ENCODE measurements at places on chromosomes 5 and 9.

- peak; percentile 83 for DNase-seq
- peaks cover 35% of the 10 kb centered on the region for H3K4me1 ChIP-seq
- H3K27me3 ChIP-seq = peaks cover 21% of the 10 kb centered on the region
These were observed at the start of gene WDR41 for GRCh38 chr5:77491783-77492652. WDR41 (minus strand) TSS chr5:77492316; CDS start chr5:77492220, 96 bp downstream.

DNA sequence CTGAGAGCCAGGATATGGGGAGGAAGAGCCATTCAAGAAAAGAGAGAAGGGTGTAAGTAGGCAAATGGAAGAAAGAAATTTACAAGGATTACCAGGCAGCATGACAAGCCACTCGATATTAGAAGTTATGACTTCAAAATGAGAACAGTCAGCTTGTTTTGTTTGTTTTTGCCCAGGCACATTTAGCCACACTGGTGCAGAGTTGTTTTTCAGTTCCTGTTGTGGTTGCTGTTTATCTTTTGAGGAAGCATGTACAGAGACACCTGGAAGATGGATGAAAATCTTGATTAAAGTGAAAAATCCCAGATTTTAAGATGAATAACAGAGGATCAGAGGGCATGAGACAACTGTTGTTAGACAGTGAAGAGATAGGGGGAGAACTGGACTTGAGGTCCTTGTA lies 199.1 kb downstream of the MTRR start:
- H3K27ac ChIP-seq = no peak overlapping the region
- no peaks in the 10 kb centered on the region for H3K36me3 ChIP-seq
- no peaks in the 10 kb centered on the region for H3K4me1 ChIP-seq
- H3K27me3 ChIP-seq = no peaks in the 10 kb centered on the region

GRCh38 chr9:7478646-7479045 lies 320.9 kb downstream of the DMAC1 start:
- H3K4me1 ChIP-seq = no peaks in the 10 kb centered on the region
- H3K27me3 ChIP-seq = peaks cover 8% of the 10 kb centered on the region
- no peak for DNase-seq

DNA sequence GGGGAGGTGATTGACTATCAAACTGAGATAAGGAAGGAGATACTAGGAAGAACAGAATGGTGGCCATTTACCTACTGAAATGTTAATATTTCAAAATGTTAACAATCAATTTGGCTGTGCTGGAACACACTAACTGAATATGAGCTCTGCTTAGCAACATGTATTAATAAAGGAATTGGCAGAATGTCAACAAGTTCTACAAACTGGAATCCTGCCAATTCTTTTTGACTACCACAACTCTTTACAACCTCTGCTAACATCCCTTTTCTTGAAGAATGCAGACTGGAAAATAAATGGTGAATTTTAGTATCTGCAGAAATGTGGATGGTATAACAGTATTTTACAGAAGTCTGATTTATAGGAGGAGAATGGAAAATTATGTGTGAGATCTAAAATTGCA lies 446.4 kb downstream of the ISL1 start:
- no peak for DNase-seq
- H3K36me3 ChIP-seq = no peaks in the 10 kb centered on the region
- H3K4me1 ChIP-seq = no peaks in the 10 kb centered on the region
- no peak overlapping the region for H3K4me3 ChIP-seq

DNA sequence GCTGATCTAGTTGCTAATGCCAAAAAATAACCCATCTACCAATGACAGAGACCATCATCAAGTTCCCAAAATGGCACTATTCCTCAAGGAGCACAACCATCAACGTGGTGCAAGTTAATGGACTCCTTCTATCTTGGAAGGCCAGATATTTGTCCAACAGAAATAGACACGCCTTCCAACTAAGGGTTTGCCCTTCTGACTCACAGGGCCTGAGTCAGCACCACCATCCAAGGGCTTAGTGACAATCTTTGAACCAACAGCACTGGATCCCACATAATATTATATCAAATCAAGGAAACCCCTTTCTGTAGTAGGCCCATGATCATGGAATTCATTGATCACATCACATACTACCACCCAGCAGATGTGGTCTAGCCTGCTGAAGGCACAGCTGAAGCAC lies 84.3 kb downstream of the MED27 start:
- peaks cover 9% of the 10 kb centered on the region for H3K4me1 ChIP-seq
- no peak overlapping the region for H3K27ac ChIP-seq
- no peak for DNase-seq
- H3K4me3 ChIP-seq = no peak overlapping the region

DNA sequence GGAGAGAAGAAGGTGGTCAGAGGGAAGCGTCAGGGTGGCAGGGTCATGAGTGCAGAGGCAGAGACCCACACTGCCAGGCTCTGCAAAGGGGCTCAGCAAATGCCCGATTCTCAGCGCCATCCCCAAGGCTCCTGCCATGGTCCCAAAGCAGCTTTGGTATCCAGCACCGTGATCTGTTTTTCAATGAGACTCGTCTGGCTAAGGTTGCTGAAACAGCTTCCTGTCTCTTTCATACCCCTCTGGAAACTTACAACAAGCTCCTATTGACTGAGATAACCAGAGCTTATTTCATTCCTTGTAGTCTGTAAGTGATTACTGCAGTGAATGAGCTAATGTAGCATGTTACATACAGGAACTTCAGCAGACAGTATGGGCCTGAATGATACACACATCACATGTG lies 568.6 kb upstream of the DAP start:
- H3K4me3 ChIP-seq = no peak overlapping the region
- no peak overlapping the region for H3K27ac ChIP-seq
- no peaks in the 10 kb centered on the region for H3K36me3 ChIP-seq
- DNase-seq = no peak
- no peaks in the 10 kb centered on the region for H3K4me1 ChIP-seq

GRCh38 chr5:91388362-91388761 lies 5.2 kb upstream of the ARRDC3 start:
- H3K4me3 ChIP-seq = no peak overlapping the region
- no peak for DNase-seq
- no peaks in the 10 kb centered on the region for H3K27me3 ChIP-seq
- no peak overlapping the region for H3K27ac ChIP-seq
- peaks cover 27% of the 10 kb centered on the region for H3K4me1 ChIP-seq
- no peaks in the 10 kb centered on the region for H3K36me3 ChIP-seq

DNA sequence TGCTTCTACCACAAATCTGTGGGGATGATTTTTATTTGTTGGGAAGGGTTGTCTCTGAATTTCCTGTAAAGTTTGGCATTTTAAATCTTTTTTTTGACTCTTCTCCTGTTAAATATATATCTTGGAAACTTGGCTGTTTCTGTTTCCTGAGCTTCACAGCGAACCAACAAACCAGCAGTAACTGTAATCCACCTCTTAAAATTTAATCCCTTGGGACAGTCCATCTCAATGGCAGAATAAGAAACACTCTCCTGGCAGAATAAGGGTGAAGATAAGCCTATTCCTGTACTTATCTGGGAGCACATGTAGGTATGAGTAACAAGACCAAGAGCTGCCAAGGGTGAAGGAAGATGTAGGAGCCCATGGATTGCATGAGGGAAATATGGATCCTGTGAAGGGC lies 73.1 kb upstream of the RPS23 start:
- H3K36me3 ChIP-seq = no peaks in the 10 kb centered on the region
- peaks cover 32% of the 10 kb centered on the region for H3K4me1 ChIP-seq
- H3K4me3 ChIP-seq = no peak overlapping the region
- H3K27ac ChIP-seq = no peak overlapping the region
- no peak for DNase-seq

DNA sequence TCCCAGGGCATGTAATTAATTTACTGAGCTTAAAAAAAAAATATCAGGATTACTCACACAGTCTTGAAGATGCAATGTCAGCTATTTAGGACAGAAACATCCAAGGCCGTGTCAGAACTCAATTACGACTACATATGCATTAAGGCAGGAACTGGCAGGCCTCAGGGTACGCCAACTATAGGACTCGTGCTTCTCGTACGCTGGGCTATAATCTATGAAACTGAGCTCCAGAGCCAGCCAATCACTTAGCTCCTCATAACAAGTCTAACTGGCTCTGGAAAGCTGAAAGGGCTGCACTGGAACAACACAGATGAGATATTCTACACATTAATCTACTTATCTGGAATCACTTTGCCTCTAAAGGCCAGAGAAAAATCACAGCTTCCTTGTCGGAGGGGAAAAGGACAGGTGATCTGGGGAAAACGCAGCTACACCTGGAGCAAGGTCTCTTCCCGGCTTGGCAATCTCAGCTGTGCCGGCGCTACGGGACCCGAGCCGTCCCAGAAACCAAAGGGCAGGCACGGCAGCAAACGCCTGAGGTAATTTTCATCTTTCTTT lies 212.0 kb downstream of the DEPDC1B start:
- no peaks in the 10 kb centered on the region for H3K4me1 ChIP-seq
- no peaks in the 10 kb centered on the region for H3K36me3 ChIP-seq
- no peaks in the 10 kb centered on the region for H3K27me3 ChIP-seq
- H3K27ac ChIP-seq = no peak overlapping the region
- DNase-seq = no peak

DNA sequence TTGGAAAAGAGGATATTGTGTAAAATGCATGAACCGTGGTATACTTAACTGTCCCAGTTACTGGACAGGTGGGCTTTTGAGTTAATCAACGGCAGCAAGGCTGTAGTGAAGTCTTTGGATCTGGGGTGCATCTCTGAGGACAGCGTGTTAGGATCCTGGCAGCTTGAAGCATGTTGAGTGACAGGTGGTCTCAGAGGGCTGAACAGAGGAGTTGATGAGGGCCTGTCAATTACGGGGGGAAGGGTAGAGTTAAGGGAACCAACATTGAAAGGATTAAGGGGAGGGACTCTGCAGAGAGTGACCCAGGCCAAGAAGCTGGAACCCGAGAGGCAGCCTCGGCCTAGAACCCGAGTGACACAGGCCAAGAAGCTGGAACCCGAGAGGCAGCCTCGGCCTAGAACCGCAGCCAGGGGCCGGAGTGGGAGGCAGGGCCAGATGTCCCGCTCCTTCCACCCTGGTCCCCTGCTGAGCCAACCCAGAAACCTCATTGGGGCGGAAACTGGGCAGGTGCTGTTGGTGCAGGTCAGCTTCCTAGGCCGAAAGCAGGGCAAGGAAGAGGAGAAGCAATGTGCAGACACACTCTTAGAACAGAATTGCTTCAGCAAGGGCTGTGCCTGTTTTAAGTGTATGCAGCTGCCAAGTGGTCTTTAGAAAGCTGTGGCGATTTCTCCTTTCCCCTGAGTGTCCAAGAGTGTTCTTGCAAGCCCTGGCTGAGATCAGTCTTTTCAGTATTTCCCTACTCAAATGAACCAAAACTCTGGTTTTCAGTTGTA lies 62.0 kb downstream of the ANKRD33B start:
- peaks cover 33% of the 10 kb centered on the region for H3K36me3 ChIP-seq
- no peak for DNase-seq
- H3K27me3 ChIP-seq = no peaks in the 10 kb centered on the region

DNA sequence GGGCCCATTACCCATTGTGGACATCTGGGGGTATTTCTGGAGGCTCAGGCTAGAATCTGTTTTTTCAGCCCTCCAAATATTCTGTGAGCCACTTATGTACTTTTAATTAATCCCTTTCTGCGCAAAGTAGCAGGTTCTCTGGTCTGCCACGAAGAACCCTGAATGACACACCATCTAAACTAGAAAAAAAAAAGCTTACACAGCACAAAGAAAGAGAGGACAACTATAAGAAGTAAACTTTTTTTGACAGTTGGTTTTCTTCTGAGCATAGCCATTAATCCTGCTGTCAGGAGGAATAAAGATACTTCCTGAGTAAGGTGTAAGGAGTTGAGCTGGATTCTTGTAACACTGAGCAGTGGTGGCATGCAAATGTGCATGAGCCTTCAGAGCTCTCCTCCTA lies 327.5 kb downstream of the TMEM232 start:
- H3K27me3 ChIP-seq = no peaks in the 10 kb centered on the region
- no peak overlapping the region for H3K27ac ChIP-seq
- no peak overlapping the region for H3K4me3 ChIP-seq
- DNase-seq = no peak
- no peaks in the 10 kb centered on the region for H3K36me3 ChIP-seq

GRCh38 chr5:50726475-50727148 lies 60.2 kb downstream of the PARP8 start:
- H3K27me3 ChIP-seq = no peaks in the 10 kb centered on the region
- peaks cover 25% of the 10 kb centered on the region for H3K36me3 ChIP-seq
- DNase-seq = no peak

DNA sequence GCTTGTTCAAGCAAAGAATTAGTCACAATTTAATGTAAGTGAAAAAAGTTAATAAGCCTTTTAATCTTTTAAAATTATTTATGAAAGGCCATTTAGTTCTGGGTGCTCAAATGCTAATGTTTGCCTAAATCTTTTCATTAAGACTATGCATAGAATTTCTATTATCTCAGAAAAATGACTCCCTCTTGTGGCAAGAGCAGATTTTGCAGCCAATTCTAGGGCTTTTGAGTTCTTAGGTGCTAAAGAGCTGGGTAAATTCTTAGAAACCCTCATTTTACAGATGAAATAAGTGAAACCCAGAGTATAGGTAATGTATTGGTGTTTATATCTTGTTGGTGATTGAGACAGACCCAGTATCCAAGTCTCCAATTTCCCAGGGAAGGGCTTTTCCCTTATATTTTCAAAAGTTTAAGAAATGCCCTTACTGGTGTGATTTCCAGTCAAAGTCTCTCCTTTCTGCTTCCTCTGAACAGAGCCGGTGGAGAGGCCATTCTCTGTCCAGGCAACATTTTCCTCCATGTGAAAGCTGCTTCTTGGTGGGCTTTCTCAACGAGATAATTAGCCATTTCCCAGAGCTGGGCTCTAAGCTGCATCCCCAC lies 24.1 kb upstream of the PCSK5 start:
- no peak for DNase-seq
- no peaks in the 10 kb centered on the region for H3K4me1 ChIP-seq
- peaks cover 5% of the 10 kb centered on the region for H3K27me3 ChIP-seq
- H3K27ac ChIP-seq = no peak overlapping the region

DNA sequence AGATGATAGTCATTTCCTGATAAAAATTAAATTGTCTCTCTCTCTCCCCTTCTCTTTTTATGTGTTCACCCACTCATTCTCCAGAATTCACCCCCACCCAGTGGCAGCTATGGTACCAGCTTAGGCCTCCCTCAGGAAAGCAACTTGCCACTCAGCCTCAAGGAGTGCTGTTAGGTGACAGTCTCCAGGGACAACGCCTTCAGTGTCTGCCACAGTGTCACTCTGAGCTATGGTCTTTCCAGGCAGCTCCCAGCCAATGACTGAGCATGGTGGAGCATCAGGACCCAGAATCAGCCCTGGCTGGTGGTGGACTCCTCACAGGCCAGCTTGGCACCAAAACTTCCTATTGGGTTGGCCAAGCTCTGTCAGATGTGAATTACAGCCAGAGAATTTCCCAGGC lies 140.9 kb upstream of the PIK3R1 start:
- no peaks in the 10 kb centered on the region for H3K36me3 ChIP-seq
- no peak for DNase-seq
- H3K4me1 ChIP-seq = no peaks in the 10 kb centered on the region
- no peak overlapping the region for H3K4me3 ChIP-seq
- H3K27ac ChIP-seq = no peak overlapping the region

DNA sequence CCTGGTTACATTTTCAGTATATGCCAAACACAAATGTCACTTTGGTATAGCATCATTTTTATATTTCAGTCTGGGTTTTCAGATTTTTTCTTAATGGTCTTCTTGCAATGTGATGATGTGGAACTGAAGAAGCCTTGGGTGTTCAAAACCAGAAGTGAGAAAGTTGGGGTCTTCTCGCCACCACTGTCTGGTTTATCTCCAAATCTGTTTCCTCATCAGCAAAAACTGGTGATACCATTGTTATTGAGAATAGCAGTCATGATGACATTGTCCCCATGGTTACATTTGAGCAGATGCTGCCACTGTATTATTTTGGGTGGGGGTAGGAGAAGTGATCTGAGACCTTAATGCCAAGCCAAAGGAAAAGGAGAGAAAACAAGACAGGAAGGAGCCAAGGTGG lies 85.9 kb upstream of the MAP3K1 start:
- no peaks in the 10 kb centered on the region for H3K36me3 ChIP-seq
- H3K27ac ChIP-seq = no peak overlapping the region
- no peak for DNase-seq
- H3K27me3 ChIP-seq = peaks cover 8% of the 10 kb centered on the region
- H3K4me3 ChIP-seq = no peak overlapping the region
